ENCODE measurements at places on chromosomes 6 and 20.

- no peak for DNase-seq
Observed at GRCh38 chr6:16092140-16092539, 36.7 kb upstream of the MYLIP start.

DNA sequence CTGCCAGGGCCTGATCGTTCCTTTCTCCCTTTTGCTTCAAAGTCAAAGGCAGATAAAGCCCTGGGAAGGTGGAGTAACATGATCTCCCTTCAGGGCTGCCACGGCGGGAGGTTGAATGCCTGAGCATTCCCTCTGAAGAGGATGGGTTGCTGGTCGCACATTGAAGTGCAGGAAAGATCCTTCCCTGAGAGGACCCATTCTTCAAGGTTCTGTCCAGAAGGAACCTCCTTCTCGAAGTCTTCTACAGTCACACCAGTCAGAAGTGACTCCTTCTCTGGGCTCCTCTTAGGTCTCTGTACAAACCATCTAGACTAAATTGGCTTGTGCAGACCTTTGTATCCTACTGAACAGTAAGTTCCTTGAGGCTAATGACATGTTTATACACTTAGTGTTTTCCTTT lies 192.6 kb upstream of the VGLL2 start:
- DNase-seq, result no peak

DNA sequence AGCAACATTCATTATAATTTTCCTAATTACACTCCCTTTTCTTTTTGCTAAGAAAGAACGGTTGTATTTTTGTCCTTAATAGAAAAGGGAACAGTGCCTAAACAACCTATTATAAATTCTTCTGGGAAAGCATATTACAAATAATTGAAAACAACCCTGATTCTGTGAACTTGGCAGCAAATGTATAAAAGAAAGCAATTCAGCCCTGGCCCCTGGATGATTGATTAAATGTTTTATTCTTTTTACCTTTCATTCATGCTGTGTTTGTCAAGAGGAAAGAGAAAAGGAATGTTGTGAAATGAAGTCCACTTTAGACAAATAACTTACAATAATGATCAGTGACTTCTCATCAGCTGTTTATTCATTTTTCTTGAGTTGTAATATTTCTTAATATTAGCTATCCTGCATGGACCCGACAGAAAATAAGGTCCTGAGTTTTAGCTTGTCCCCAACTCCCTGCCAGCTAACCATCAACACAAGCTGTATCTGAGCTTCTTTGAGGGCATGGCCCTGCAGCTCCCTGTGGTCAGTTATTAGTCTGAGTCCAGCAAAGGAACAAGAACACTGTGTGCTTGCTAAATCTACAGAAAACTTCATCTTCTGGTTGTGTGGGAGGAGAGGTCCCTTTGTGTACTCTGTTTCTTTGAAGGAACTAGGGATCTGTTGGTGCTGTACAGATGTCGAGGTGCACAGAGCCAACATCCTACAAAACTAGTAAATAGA lies 248.2 kb downstream of the LAMA2 start:
- DNase-seq, result no peak

DNA sequence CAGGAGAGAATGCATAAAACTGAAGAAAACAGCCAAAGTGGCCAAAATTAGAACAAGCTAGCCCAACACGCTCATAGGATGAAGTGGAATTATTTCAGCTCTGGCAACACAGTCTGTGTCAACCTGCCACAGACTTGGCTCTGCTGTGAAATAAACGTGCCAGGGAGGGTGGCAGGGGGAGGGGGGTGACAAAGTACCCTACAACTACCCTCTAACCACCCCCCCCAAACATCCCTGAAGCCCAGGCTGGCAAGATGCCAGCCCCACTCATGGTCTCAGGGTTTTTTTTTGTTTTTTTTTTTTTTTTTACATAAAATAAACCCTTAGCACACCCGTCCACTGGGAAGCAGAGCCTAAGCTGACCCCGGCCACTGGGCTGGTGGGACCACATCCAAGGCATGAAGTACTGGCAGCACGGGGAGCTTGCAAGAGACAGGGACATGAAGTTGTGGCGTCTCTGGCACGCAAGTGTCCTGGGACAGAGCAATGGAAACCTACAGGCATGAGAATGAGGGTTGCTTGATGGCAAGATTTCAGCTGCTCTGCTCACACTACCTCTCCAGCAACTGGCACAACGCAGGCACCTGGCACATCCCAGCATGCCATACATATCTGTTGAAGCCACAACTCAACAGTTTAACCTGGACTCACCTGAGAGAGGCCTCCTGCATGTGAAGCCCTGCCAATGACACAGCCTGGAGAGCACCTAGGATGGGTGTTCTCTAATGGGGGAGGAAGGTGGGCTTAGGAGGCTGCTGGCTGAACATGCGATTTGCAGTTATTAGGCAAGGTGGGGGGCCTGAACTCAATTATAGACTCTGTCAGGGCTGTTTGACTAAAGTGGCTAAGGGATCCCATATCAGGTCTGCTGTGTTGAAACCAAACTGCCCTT lies 76.4 kb downstream of the TRAM2 start:
- DNase-seq, result no peak

GRCh38 chr20:50518270-50518721 lies 8.1 kb downstream of the PTPN1 start:
- DNase-seq, result no peak

DNA sequence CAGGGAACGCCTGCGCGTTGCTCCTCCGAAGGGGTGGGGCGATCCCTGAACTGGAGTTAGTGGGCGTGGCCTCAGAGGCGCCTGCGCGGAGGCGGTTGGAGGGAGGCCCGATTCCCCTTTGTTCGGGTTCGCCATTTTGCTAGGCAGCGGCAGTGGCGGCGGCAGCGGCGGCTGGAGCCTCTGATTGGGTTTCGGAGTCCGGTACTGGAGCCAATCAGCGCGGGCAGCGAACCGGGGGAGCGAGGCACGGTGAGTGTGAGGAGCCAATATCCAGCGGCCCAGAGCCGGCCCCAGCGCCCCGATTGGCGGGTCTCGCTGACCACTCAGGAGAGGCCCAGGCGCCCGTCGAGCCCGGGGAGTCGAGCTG lies at the start of gene NFYA:
Gene NFYA (plus strand): TSS at position 139 of the 367 bp plus-strand sequence. CDS start 6,116 bp downstream, outside the sequence.
- DNase-seq, result no peak

- DNase-seq, result no peak
Observed at GRCh38 chr6:166655251-166655650, 28.2 kb upstream of the RPS6KA2 start.

DNA sequence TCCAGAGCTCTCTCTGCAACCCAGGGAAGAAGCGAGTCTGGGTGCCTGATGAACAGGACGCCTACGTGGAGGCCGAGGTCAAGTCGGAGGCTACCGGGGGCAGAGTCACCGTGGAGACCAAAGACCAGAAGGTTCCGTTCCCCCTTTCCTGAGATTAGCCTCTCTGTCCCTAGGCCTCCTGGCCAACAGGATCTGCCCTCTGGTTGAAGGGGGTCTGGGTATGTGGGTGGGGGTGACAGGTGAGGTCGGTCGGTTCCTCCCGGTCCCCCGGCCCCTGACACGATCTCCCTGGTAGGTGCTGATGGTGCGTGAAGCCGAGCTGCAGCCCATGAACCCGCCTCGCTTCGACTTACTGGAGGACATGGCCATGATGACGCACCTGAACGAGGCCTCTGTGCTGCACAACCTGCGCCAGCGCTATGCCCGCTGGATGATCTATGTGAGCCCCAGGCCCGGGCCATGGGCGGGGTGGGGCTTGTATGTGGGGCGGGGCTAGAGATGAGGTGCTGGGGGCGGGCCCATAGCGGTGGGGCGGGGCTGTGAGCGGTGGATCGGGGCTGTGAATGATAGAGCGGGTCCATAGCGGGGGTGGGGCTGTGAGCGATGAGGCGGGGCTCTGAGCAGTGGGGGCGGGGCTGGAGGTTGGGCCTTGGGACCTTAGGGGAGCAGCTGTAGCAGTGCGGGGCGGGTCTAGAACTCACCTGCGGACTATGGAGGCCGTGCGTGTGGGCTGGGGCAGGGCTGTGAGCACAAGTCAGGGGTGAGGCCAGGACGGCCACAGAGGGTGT lies 23.9 kb downstream of the MYH7B start:
- no peak for DNase-seq

DNA sequence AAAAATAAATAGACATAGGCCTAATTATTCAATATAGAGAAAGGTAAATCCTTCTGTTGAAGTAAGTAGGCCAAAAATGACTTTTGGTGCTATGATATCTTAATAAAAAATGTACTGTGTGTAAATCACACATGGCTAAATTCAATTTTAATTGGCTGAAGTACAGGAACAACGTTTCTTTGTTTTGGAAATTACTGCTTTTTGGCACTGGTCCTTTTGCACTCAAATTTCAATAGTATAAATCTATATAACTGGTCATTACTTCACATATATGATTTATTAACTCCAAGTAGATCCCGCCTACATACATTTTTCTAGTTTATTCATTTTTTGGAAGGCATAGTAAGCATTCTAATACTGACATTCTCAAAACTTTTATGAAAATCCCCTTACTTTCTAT lies 114.5 kb downstream of the RALGAPA2 start:
- DNase-seq, result no peak

DNA sequence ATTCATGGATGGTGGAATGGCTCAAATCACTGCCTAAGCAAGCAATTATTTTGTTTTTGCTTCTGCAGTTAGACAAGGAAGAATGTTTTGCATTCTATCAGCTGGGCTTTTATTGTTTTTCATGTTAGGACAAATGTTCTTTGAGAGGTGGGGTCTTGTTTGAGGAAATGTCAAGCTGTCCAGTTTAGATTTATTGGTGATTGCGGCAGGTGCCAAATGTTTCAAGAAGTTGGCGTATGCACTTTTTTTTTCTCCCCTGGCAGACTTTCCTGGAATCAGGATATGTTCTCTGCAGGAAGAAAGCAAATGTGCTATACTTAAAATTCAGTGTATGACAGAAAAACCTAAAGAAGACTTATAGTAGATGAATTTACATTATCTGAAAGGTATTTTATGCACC lies 81.0 kb upstream of the JAG1 start:
- DNase-seq, result no peak

GRCh38 chr6:27078734-27079357 lies 168.7 kb upstream of the PRSS16 start:
- DNase-seq, result peak; percentile 74

- no peak for DNase-seq
Observed at GRCh38 chr6:31740397-31741223, 805 bp downstream of the MSH5 start.

- DNase-seq, result no peak
Observed at GRCh38 chr6:46915866-46916265, 5.9 kb downstream of the ADGRF5 start.

DNA sequence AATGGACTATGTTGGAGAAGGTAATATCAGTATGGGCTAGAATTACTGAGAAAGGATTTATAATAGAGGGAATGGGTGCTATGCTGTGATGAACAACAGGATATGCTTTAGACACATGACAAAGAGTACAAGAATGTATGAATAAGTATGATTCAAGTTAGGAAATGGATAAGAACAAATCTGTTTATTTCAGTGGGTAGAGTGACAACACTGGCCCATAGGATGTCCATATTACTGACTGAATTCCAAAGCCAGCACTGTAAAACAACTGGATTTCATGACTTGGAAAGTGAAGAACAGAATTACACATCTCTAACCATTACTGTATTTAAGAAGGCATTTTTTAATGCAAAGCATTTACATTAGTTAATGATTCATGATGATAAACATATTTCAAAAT lies 35.9 kb downstream of the EPM2A start:
- no peak for DNase-seq

- DNase-seq, result no peak
Observed at GRCh38 chr20:63083831-63084562, 77.2 kb upstream of the BHLHE23 start.

- DNase-seq, result no peak
Observed at GRCh38 chr6:30879684-30880427, 4.5 kb upstream of the DDR1 start.

GRCh38 chr6:168041928-168042327 lies 37.1 kb downstream of the FRMD1 start:
- DNase-seq, result no peak

- no peak for DNase-seq
Observed at GRCh38 chr6:14035874-14036273, 81.7 kb upstream of the CD83 start.

- peak; percentile 30 for DNase-seq
Observed at GRCh38 chr20:25178563-25179438, 16.7 kb upstream of the ENTPD6 start.

DNA sequence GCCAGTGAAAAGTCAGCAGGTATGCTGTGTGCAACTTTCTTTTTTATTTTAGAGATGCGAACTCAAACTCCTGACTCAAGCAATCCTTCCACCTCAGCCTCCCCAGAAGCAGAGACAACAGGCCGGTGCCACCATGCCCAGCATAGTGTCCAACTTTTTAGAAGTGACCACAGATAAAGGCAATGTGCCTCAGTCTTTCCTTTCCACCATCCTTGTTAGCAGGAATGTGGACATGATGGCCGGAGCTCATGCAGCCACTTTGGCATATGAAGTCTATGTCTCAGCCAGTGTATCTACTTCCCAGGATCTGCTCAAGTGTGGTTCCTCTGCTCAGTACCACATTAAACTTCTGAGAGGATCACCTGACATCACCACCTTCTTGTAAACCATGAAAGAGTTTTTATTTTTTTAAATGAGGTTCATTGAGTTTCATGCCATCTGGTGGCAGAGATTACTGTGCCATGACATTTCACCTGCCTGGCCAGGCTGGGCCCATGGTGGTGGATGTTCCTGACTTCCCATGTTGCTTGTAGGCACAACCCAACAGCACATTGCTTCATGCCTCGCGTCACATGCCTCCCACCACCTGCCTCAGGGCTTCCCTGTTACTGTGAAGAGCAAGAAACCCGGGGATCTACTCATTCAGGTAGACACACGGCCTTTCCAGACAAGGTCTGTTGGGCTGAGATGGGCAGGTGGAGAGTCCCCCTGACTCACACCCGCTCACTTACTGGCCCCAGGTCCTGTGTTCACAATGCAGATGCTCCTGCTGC lies 216.5 kb downstream of the LY86 start:
- DNase-seq, result no peak

- DNase-seq, result no peak
Observed at GRCh38 chr20:6401893-6402557, 279.2 kb upstream of the FERMT1 start.

- no peak for DNase-seq
Observed at GRCh38 chr20:50258790-50259483, 68.3 kb downstream of the CEBPB start.

GRCh38 chr6:54846243-54846856 lies at the start of gene FAM83B:
FAM83B (plus strand) TSS chr6:54846771; CDS start chr6:54870247, 23,476 bp downstream.
- DNase-seq, result peak; percentile 48

- no peak for DNase-seq
Observed at GRCh38 chr6:3285049-3285639, 26.4 kb downstream of the PSMG4 start.

GRCh38 chr6:15480525-15480924 lies 182.3 kb downstream of the DTNBP1 start:
- DNase-seq, result no peak

GRCh38 chr6:168663041-168663440 lies 222.1 kb downstream of the SMOC2 start:
- DNase-seq, result no peak

- DNase-seq, result no peak
Observed at GRCh38 chr20:44050925-44051660, 135.9 kb downstream of the JPH2 start.

All from left kidney (tissue), 8 donors.